ENCODE measurements at places on chromosomes 7 and 10.

DNA sequence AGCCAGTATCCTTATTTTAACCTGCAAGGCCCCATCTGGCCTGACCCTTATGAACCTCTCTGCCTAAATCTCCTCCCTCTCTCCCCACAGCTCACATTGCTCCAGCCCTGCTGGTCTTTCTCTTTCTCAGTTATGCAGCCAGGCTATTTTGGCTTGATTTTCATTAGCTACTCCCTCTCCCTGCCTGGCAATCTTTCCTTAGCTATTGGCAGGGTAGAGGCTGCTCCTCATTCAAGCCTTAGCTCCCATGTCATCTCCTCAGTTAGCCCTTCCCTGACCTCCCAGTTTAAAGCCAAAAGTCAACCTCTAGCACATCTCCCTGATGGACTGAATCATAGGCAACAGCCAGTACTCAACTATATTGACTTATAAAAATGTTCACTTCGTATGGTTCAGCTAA lies 214.4 kb upstream of the CELF2 start:
- no peak for DNase-seq

GRCh38 chr7:90824386-90825307 lies 228.5 kb downstream of the CDK14 start:
- DNase-seq = no peak

- no peak for DNase-seq
Measured at GRCh38 chr7:94676431-94676830, 20.5 kb upstream of the SGCE start.

DNA sequence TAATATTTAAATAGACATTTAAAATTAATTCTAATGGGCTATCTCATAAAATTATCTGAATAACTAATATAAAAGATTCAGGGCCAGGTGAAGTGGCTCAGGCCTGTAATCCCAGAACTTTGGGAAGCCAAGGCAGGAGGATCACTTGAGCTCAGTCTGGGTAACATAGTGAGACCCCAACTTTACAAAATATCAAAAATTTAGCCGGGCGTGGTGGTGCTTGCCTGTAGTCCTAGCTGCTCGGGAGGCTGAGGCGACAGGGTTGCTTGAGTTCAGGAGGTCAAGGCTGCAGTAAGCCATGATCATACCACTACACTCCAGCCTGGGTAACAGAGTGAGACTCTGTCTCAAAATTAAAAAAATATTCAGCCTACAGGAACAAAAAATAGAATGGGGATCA lies 12.5 kb downstream of the NOBOX start:
- no peak for DNase-seq

- no peak for DNase-seq
Measured at GRCh38 chr10:86401588-86402282, 35.1 kb upstream of the GRID1 start.

GRCh38 chr7:105591522-105591921 lies 10.2 kb upstream of the EFCAB10 start:
- no peak for DNase-seq

- DNase-seq = no peak
Measured at GRCh38 chr10:62056219-62056618, 154.7 kb downstream of the ARID5B start.

Data from bone marrow (tissue), 2 donors.